GM12878 (cell line): ENCODE measurements at places on chromosomes 4 and X. TPM values are rescaled to one million over a fixed set of nuclear protein-coding genes. Genes with fewer than 3 reads are reported as not detected.

DNA sequence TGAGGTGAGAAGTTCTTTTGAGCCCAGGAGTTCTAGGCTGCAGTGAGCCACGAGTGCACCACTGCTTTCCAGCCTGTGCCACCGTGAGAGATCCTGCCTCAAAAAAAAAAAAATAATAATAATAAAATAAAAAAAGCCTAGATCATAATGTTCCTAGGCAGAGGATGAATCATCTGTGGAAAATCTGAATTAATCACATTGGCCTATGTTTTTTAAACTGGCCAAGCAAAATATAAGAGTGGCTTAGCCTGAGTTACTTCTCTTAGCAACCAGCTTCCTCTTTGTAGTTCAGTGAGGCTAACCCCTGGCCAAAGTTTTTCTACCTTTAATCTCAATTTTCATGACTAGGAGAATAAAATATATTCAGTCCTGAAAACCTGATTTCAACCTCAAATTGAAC lies 614.6 kb downstream of the PPP4R3C start:
- H3K36me3 ChIP-seq = no peaks in the 10 kb centered on the region
- DNase-seq = no peak
- H3K4me1 ChIP-seq = no peaks in the 10 kb centered on the region
- no peaks in the 10 kb centered on the region for H3K27me3 ChIP-seq
- H3K27ac ChIP-seq = no peak overlapping the region

KLHL13 gene
- polyA plus RNA-seq = 12.0 and 12.3 TPM in 2 replicates

DNA sequence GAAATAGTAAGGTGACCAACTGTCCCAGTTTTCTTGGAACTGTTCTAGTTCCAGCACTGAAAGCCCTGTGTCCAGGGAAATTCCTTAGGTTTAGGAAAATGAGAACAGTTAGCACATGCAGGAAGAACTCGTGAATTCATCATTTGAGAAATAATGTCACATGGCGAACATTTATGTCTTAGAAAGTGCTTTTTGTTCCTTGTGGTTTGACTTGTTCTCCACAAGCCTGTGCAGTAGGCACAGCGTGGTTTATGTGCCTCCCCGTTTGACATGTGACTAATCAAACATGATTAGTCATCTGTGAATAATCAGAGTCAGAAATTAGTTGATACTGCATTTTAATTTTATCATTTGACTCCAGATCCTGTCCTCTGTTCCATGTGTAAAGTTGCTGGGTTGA lies 556.0 kb upstream of the CPEB2 start:
- H3K27ac ChIP-seq = no peak overlapping the region
- H3K27me3 ChIP-seq = no peaks in the 10 kb centered on the region
- H3K36me3 ChIP-seq = no peaks in the 10 kb centered on the region
- no peaks in the 10 kb centered on the region for H3K4me1 ChIP-seq
- DNase-seq = no peak
- H3K4me3 ChIP-seq = no peak overlapping the region

PRMT9 gene
- polyA plus RNA-seq = 9.9 and 10.3 TPM in 2 replicates
